ENCODE measurements at places on chromosomes 16 and 17.

GRCh38 chr16:52469091-52469490 lies 77.9 kb downstream of the TOX3 start:
- no peak for DNase-seq

GRCh38 chr16:12907670-12908233 lies 6.4 kb downstream of the SHISA9 start:
- DNase-seq, result no peak

DNA sequence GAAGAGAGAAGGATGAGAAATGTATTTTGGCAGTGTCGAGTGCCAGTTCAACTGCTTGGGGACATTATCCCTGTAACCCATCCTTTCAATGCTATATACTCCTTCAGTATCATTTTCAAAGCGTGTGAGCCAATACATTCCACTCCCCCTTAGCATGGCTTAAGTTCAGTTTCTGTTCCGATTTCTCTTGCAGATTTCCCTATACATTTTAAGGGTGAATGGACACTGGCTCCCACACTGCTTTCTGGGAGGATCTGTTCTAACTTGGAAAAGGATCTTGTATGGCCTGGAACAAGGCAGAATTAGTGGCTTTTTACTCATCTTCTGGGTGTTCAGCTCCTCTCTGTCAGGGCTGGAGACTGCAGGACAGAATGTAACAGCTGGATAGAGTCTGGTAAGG lies 333.8 kb downstream of the HAPSTR1 start:
- no peak for DNase-seq

GRCh38 chr17:67999291-67999911 lies 3.1 kb upstream of the C17orf58 start:
- DNase-seq, result no peak

DNA sequence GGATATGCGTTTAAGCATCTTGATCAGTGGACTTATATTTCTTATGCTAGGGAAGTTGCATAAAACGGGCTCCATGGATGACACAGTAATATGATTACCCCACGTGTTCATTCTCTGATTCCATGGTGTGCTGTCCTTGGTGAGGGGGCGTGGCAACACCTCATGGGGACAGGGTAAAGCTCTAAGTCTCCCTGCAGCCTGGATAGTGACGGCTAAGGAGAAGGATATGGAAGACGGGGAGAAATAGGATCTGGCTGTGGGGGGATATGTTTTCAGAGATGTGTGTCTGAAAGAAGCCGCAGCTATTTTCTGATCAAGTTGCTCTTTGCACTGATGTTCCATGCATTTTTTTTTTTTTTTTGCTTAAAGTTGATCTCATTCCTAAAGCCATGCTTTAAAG lies 84.3 kb downstream of the MARCHF10 start:
- DNase-seq, result no peak

GRCh38 chr17:57636274-57636673 lies 108.8 kb downstream of the CCDC182 start:
- DNase-seq, result no peak

DNA sequence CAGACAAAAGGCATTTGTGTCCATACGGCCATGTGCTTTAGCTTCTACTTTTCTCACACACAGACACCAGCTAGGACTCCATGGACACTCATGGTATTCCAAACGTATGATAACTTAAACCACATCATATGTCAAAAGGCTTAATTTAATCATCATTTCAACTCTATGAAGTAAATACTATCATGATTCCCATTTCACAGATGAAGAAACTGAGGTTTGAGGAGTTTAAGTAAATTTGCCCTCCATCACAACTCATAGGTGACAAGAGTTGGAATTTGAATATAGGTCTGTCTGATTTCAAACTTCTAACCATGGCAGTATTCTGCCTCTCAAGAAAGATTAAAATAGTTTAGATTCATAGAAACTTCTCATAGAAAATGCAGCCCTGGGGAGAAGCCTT lies 43.8 kb downstream of the CMC2 start:
- DNase-seq, result no peak

- DNase-seq, result no peak
Observed at GRCh38 chr17:19378416-19379360, at the start of gene MAPK7. MAPK7 (plus strand) TSS chr17:19378498; CDS start chr17:19378901, 403 bp downstream.

GRCh38 chr17:39700148-39700987 lies 504 bp downstream of the ERBB2 start:
- DNase-seq, result no peak

GRCh38 chr17:38891441-38891840 lies 21.6 kb downstream of the LASP1 start:
- DNase-seq, result no peak
